Activated T-cell treated with anti-CD3 and anti-CD28 coated beads, Interleukin-2, amount 50 U/mL, for 72 hours (primary cell): ENCODE measurements at places on chromosomes 5 and 9. TPM values are rescaled to one million over a fixed set of nuclear protein-coding genes. Genes with fewer than 3 reads are reported as not detected.

SLC46A2 gene
- not detected for total RNA-seq

GRCh38 chr9:14066831-14067230 lies 247.1 kb downstream of the NFIB start:
- H3K4me3 ChIP-seq: no peak overlapping the region
- no peaks in the 10 kb centered on the region for H3K4me1 ChIP-seq
- H3K27me3 ChIP-seq: no peaks in the 10 kb centered on the region
- H3K36me3 ChIP-seq: no peaks in the 10 kb centered on the region
- DNase-seq: no peak
- H3K27ac ChIP-seq: no peak overlapping the region

- no peak for DNase-seq
- H3K4me1 ChIP-seq: no peaks in the 10 kb centered on the region
- H3K27me3 ChIP-seq: peaks cover 11% of the 10 kb centered on the region
- no peak overlapping the region for H3K27ac ChIP-seq
Observed at GRCh38 chr5:127421471-127421870, 96.0 kb upstream of the PRRC1 start.

DNA sequence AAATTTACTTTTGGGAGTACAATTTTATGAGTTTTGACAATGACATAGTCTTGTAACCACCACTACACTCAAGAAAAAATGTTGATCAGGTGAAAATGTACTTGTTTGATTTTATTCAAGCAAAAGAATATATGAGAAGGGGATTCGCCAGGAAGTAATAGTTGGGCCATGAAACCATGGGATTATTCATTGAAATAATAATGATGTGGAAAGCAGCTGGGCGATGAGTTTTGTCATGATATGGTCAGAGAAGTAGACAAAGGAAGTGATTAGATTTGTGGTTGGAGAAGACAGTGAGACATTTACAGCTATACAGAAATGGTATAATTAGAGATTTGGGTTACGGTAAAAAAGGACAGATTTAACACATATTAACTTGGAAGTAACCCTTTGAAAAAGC lies 11.2 kb downstream of the HMGCR start:
- DNase-seq: no peak
- no peak overlapping the region for H3K27ac ChIP-seq
- H3K4me1 ChIP-seq: peaks cover 21% of the 10 kb centered on the region

- no peak overlapping the region for H3K4me3 ChIP-seq
- no peaks in the 10 kb centered on the region for H3K36me3 ChIP-seq
- no peaks in the 10 kb centered on the region for H3K4me1 ChIP-seq
Observed at GRCh38 chr5:81787474-81788242, 36.8 kb upstream of the SSBP2 start.
